ENCODE measurements at places on chromosomes 2 and 18.

- no peak for DNase-seq
These were observed 20.1 kb downstream of the CAPN14 start for GRCh38 chr2:31197166-31197565.

- DNase-seq = peak; percentile 94
These were observed 182.0 kb downstream of the TCF4 start for GRCh38 chr18:55405893-55406406.

DNA sequence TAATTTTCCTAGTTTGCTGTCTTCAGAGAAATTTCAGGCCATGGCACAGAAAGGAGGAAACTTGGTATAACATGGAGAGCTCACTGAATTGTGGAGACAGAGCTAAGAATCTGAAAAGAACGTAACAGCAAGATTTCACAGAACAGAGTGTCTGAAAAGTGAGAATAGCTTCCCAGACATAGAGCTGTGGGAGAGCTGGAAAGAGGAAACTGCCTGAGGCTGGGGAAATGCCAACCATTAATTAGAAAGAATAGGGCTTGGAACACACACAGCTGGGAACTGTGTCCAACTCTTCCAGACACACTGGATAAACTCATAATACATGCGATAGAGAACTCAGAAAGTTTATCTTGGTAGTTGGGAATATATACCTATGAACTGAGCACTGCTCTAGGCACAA is 51.6 kb upstream of the KYNU start:
- DNase-seq = peak; percentile 57

DNA sequence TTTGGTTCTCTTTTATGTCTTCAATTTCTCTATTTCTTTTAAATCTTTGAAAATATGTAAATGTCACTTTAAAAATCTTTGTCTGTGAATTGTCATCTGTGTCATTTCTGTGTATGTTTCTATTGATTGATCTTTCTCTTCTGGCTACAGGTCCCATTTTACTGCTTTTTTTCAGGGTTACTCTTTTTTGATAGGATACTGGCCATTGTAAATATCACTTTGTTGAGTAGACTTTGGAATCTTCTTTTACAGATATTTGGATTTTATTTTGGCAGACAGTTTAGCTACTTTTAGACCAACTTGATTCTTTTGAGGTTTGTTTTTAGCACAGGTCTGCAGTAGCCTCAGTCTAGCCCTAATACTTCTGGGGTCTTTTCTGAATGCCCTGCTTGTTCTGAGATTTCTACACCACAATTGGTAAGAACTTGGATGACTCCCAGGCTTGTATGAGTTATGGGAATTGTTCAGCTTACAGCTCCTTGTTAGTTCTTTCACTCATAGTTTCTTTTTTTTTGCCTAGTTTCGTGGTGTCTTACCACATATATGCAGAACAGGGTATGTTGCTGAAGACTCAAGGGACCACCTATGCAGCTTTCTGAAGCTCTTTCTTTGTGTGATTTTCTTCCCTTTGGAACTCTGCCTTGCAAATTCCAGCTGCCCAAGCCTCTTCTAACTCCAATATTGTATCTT is 122.2 kb downstream of the QPCT start:
- no peak for DNase-seq

GRCh38 chr2:108869542-108869941 is 83.0 kb downstream of the CCDC138 start:
- no peak for DNase-seq

GRCh38 chr2:232117413-232117812 is 155.9 kb downstream of the DIS3L2 start:
- DNase-seq = no peak

DNA sequence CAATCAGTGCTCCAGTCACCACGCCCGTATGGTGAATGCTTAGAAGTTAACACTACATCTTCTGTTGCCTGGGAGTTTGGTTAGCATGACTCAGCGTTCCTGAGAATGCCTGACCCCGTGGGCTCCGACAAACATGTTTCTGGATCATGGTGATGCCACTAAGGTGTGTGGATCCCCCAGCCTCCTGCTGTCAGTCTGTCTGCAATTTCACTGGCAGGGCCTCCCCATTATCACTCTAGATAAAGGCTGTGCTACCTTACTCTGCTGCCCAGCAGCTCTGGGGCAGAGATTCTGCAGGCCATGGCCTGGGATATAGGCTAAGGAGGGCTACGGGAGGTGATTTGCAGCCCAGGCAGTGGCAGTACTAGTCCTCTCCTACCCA is 66.0 kb downstream of the STPG4 start:
- peak; percentile 78 for DNase-seq

GRCh38 chr2:163656622-163657280 is 79.1 kb downstream of the FIGN start:
- DNase-seq = no peak

DNA sequence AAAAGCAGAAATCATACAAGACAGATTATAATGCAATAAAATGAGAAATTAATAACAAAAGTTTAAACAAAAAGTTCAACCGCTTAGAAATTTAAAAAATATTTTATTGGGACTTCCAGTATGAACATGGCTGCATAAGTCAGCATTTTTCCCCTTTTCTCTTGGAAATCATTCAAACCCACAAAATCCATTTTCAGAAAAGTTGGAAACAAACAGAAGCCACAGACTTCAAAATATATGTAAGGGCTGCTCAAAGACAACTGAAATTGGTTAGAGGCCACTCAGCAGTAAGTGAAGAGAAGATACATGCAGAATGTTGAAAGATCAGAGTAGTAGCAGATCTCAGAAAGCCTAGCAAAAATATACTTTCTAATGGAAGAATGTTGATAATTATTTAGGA is 194.0 kb downstream of the DYSF start:
- no peak for DNase-seq

- no peak for DNase-seq
These were observed 117.2 kb downstream of the LNPK start for GRCh38 chr2:175884697-175885393.

DNA sequence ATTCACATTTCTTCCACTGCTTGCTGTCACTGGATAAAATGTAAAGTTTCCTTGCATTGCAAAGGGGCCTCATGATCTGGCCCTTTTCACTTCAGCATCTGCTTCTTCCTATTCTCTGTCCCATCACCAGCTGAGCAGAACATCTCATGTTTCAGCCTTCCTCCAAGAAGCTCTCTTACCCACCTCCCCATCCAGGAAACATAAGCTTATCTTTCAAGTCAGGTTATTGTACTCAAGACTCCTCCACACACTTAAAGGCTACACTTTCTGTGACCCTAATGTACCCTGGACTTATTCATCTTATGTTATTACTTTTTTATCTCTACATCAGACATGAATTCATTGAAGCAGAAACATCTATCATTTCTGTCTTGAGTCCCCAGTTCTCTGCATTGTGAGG is 230.5 kb downstream of the PMAIP1 start:
- no peak for DNase-seq

- no peak for DNase-seq
These were observed 19.2 kb downstream of the ASAP2 start for GRCh38 chr2:9225806-9226205.

GRCh38 chr18:11842562-11842961 is 8.7 kb upstream of the CHMP1B start:
- DNase-seq = no peak

DNA sequence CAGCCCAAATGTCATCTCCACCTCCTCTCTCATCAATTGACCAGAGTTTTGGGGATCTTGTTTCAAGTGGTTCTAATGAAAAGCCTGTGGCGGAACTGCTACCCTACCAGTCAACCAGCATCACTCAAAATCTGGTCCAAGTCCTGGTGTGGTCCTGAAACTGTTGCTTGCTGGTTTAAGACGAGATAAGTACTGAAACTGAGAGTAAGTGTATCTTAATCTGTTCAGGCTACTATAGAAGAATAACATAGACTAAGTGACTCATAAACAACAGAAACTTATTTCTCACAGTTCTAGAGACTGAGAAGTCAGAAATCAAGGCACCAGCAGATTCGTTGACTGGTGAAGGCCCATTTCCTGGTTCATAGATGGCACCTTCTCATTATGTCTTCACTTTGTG is 879 bp upstream of the GALNT5 start:
- peak; percentile 8 for DNase-seq

DNA sequence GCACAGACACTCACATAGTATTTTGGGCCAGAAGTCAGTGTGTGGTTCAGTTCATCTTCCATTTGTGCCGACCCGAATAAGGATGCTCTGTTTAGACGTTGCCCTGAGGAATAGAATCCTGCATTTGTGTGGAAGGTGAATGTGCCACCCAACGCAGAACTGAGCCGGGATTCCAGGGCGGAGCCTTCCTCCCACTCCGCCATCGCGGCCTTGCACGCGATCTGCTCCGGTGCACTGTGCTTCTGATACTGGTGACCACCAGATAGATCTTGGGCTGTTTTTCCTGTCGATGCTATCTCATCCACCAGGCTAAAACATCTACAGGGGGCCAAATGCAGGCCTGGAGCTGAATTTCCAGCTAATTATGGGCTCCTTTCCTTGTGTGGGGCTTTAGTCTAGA is 29.6 kb upstream of the SNTG2 start:
- no peak for DNase-seq

GRCh38 chr18:46917803-46918600 is 600 bp downstream of the KATNAL2 start:
- peak; percentile 46 for DNase-seq

GRCh38 chr2:37851828-37852584 is 73.1 kb upstream of the RMDN2 start:
- no peak for DNase-seq

DNA sequence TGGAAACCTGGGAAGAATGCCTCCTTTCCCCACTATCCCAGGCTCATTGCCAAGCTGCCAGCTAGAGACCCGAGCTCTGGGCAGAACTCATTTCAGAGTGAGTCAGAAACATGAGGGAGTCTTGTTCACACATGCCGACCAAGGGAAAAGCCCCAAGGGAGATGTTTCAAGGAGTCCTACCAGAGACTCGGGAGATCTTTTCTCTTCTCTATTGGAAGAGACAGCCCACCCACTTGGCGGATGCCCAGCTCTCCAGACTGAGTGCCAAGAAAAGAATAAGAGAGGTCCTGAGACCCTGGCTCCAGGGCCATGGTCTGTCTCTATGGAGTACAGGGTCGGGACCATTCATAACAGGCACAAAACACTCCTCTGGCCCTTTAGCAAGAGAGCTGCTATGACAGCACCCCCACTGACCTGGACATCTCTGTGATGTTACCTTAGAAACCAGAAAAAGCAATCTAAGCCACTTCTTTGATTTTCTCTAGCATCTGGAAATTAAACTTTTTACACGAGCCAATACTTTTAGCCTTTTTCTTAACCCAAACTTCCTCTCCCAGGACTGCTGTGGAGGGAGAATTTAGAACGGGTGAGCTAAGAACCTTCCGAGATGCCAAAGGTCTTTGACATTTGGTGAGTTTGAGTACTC is 18.5 kb upstream of the IGFBP5 start:
- peak; percentile 95 for DNase-seq

- DNase-seq = no peak
These were observed 1.3 kb upstream of the FHL2 start for GRCh38 chr2:105400138-105400540.

GRCh38 chr2:168687314-168687713 is 115.1 kb upstream of the NOSTRIN start:
- peak; percentile 14 for DNase-seq

DNA sequence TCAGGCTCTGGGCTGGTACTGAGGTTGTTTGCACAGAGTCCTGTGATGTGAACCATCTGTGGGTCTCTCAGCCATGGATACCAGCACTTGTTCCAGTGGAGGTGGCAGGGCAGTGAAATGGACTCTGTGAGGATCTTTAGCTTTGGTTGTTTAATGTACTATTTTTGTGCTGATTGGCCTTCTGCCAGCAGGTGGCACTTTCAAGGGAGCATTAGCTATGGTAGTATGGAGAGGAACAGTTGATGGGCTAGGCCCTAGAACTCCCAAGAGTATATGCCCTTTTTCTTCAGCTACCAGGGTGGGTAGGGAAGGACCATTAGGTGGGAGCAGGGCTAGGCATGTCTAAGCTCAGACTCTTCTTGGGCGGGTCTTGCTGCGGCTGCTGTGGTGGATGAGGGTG is 257.0 kb upstream of the GYPC start:
- no peak for DNase-seq

DNA sequence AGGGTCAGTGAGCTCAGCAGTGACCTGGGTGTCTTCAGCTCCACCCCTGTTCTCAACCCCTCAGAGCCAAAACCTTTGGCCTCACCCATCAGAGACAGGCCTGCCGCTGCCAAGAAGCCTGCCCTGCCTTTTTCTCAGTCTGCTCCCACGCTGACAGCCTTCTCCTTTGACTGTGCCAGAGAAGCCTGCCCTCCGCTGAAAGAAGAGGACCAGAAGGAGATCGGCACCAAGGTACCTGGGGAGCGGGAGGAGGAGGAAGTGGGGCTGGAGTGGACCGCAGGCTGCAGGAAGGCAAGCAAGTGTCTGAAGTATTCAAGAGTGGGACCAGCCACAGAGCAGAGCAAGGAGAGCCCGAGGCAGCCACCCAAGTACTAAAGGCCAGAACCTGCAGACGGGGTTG is 33.2 kb downstream of the TOGARAM2 start:
- DNase-seq = no peak

GRCh38 chr2:235433860-235434259 is 60.0 kb upstream of the AGAP1 start:
- DNase-seq = peak; percentile 64

DNA sequence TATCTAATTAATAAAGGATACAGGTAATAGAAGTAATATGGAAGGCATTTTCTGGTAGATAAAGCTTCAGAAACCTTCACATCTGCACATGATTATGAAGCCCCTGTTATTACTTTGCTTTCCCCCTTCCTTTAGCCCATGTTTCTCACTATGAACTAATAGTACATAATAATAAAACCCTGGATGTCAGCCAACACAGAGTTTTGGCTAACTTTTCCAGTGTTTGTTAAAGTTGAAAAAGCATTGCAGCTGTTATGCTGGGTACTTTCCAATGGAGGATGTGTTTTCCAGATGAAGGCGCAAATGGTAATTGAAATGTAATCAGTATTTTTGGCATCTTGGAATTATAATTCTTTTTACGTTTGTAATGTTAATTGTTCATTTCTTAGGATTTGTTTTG is 43.5 kb downstream of the SPTBN1 start:
- no peak for DNase-seq

DNA sequence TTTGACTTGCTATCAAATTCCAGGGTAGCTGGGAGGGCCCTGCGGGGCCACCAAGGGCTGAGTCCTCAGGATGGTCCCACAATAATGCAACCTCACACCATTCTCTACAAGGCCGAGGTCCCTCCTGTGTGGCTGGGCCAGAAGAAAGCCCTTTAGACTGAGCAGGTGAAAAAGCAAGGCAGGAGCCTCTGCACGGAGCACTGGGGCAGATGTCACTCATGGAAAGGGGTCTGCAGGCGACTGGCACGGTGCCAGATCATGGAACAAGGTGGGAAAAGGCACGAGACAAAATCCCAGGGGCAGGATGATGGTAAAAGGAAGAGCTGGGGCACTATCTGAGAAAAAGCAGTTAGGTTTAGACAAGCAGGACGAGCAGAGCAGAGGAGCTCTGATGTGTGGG is 16.1 kb downstream of the HJURP start:
- no peak for DNase-seq

GRCh38 chr2:177478029-177478428 is 85.5 kb downstream of the AGPS start:
- DNase-seq = no peak

GRCh38 chr2:241539616-241540374 is 18.8 kb upstream of the BOK start:
- DNase-seq = no peak

GRCh38 chr2:194203898-194204297 is 1453.1 kb upstream of the SLC39A10 start:
- DNase-seq = peak; percentile 49
